ENCODE measurements at places on chromosomes 3 and 15. TPM values are rescaled to one million over a fixed set of nuclear protein-coding genes. Genes with fewer than 3 reads are reported as not detected.

FAIM gene
- polyA plus RNA-seq = 43.4 TPM

CLDN1 gene
- polyA plus RNA-seq = 83.6 TPM

GOLGA6D gene
- not detected for polyA plus RNA-seq

SST gene
- polyA plus RNA-seq = 0.26 TPM

LRTM1 gene
- not detected for polyA plus RNA-seq

CHAC1 gene
- polyA plus RNA-seq = 3.9 TPM

CALML4 gene
- 26.8 TPM for polyA plus RNA-seq

MKRN3 gene
- 0.89 TPM for polyA plus RNA-seq

A4GNT gene
- 0.83 TPM for polyA plus RNA-seq

SHF gene
- 13.0 TPM for polyA plus RNA-seq

ADAMTS7 gene
- polyA plus RNA-seq = 18.8 TPM

TXNRD3 gene
- 21.5 TPM for polyA plus RNA-seq

SPTBN5 gene
- polyA plus RNA-seq = 1.5 TPM

INAFM2 gene
- polyA plus RNA-seq = 18.1 TPM

GOLGA6L10 gene
- polyA plus RNA-seq = 4.2 TPM

PCBP4 gene
- 49.5 TPM for polyA plus RNA-seq

GP9 gene
- 0.92 TPM for polyA plus RNA-seq

PLA2G4B gene
- 7.9 TPM for polyA plus RNA-seq

GOLGA6L4 gene
- 10.0 TPM for polyA plus RNA-seq

CAMK2N2 gene
- not detected for polyA plus RNA-seq

CLSTN2 gene
- polyA plus RNA-seq = 1.5 TPM

B3GALNT1 gene
- polyA plus RNA-seq = 45.1 TPM

ADGRG7 gene
- polyA plus RNA-seq = 0.19 TPM

SMAD6 gene
- 23.0 TPM for polyA plus RNA-seq

Measured in right renal cortex interstitium (tissue), 3 donors.